ENCODE measurements at places on chromosomes 2 and 18. TPM values are rescaled to one million over a fixed set of nuclear protein-coding genes. Genes with fewer than 3 reads are reported as not detected.

ARHGAP28 gene
- total RNA-seq: 26.0 TPM

SULT1C2 gene
- total RNA-seq: 0.92 TPM

ALKAL2 gene
- total RNA-seq: 2.3 TPM

- DNase-seq: no peak
Observed at GRCh38 chr2:101622210-101623030, 75.1 kb upstream of the MAP4K4 start.

GRCh38 chr2:97718942-97719341 is 5.6 kb downstream of the ZAP70 start:
- no peak for DNase-seq

All from tongue (tissue), 3 donors.